Sigmoid colon (tissue), 7 donors: ENCODE measurements at places on chromosomes 6 and 20. TPM values are rescaled to one million over a fixed set of nuclear protein-coding genes. Genes with fewer than 3 reads are reported as not detected.
A peak's percentile ranks its signal among the peaks of the same experiment; 100 is the strongest.

DNA sequence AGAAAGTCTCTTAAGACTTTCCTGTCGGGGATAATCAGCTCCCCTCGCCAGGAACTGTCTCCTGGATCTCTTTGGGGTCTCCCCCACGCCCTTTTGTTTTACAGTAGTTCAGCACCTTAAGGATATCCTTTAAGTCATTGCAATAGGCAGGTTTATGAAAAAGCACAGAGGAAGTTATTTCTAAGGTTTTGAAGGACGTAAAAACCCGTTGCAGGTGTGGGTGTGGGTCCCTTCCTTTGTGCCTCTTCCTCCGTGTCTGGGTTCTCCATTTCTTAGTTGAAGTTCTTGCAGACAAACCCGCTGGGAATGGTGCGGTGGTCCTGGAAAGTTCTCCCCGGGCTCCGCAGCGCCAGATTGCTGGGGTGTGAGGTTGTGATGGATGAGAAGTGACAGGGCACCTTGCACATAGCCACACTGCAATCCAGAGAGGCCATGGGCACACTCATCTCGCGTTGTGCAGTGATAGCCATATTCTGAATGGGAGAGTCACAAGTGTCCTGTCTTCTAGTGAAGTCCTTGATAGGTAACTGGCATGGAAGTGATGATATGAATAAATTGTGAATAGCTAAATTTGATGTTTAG is 65.2 kb downstream of the GTF2H5 start:
- DNase-seq = no peak

CSE1L gene
- total RNA-seq = 43.9 TPM

SLC35D3 gene
- total RNA-seq = 1.4 TPM

- no peak for DNase-seq
Measured at GRCh38 chr6:85287158-85287557, 162.7 kb upstream of the NT5E start.

GRCh38 chr6:14065350-14065749 is 52.2 kb upstream of the CD83 start:
- no peak for DNase-seq

DNA sequence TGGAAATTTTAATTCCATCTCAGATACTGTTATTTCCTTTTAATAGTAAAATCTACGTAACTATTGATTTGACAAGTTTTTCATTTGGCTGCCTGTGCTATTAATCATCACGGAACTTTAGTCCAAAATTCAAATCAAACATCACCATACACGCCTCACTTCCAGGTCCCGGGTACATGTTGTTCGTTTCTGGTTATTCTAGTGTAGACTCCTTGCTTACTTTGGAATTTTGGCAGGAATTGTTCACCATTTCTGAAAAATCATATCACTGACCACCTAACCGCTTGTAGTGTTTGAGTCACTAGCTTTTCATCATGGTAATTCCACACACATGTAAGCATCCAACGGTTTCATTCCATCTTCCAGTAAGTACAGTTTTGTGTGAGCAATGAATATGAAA is 98.0 kb upstream of the NHSL1 start:
- no peak for DNase-seq

GRCh38 chr6:44161997-44162338 is 3.3 kb downstream of the CAPN11 start:
- DNase-seq = no peak

DNA sequence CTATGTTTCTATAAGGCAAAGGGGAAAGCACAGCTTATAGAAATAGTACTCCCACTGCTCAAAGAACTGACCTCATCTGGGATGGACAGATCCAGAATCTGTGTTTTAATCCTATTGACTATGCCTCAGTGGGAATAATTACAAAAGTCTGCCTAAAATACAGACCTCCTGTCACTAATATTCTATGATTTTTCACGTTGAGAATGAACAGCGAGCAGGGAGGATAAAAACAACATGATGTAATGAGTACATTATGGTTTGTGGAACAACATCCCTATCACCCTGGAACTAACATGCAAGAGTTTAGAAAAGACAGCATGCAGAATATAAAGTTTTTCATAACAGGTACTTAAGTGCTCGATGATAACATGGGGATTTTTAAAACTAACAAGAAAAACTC is 53.9 kb downstream of the EPHA7 start:
- DNase-seq = no peak

- DNase-seq = no peak
Measured at GRCh38 chr6:85406641-85407075, 43.2 kb upstream of the NT5E start.

DNA sequence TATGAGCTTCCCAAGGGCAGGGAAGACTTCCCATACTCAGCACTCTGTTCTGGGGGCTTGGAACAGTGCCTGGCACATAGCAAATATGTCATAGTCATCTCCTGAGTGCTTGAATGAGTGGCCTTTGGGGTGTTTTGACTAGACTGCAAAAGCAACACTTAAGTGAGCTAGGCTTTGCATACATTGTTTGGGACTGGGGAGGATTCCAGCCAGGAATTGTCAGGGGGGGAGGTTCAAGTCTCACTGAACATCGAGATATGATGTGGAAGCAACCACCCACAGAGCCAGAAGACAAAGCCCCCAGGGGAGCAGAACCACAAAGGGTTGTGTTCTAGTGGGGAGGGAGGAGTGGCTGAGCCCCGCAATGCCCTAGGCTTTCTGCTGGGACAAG is 98.4 kb downstream of the SYCP2 start:
- peak; percentile 28 for DNase-seq

DNA sequence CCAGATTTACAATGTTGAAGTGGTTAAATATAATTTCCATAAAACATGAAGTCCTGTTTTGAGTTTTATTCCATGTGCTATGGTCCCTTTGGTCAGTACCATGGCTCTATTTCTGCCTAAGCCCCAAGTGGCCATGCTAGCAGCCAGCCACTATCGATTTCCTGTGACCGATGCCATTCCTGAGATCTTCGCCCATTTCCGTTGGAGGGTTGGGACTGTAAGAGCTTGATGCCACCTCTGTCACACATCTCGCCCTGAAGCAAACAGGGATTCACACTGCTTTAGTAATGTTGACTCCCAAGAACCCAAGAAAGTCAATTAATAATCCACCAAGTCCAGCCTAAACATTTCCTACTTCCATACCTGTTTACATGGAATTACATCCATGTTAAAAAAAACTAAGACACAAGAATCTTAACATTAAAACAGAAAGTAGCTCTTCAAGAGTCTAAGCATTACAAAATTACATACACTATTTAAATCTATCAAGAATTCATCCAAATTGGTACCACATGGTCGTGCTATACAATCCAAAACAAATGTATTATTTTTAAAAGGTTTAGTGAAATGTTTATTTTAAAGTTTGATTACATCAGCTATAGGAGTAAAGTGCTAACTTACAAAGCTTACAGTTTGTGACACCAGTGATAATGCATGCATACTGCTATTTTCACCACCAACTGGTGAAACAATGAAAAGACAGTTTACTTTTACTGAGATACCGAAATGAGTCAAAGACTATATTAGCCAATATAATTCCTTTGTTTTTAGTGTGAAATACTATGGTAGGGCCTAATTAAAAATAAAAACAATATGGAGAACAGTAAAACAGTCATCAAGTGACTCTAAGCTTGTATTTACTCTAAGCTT is 2.5 kb downstream of the RBM39 start:
- no peak for DNase-seq

NOTCH4 gene
- total RNA-seq = 7.1 TPM

GPR6 gene
- total RNA-seq = not detected

DNA sequence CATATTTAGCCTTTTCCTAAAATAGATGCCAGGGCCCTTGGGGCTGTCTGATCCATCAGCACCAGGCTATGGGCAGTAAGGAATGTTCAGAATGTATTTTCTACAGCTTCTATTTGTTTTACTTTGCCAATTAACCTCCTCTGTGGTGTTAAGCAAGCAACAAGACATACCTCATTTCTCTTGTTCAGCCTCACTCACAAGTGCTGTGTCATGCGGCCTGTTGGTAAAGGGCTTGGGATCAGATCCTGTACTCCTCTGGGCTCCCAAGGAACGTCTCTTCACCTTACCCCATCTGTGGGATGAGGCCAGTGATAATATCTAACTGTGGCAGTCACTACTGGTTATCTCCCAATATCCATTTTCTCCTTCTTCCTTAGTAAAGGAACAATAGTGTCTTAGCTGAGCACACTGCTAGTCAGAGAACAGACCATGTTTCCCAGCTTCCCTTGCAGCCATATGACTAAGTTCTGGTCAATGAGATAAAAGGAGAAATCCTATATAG is 7.0 kb upstream of the DSTN start:
- no peak for DNase-seq
